ENCODE measurements at places on chromosomes 5 and 9.

- no peak for DNase-seq
These were observed 115.3 kb downstream of the UNC13B start for GRCh38 chr9:35277171-35277520.

DNA sequence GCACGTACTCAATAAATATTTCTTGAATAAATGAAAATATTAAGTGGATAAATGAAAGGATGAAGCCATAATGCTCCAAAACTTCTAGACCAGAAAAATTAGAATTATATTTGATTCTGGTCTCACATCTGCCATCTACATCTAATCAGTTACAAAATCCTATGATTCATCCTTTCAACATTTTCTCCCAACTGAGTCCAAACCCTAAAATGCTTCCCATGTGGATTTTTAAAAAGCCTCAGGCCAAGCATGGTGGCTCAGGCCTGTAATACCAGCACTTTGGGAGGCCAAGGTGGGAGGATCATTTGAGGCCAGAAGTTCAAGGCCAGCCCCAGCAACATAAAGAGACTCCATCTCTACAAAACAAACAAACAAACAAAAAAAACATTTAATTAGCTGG is 31.6 kb upstream of the FST start:
- no peak for DNase-seq

- no peak for DNase-seq
These were observed 7.8 kb upstream of the DNAJC18 start for GRCh38 chr5:139446956-139447779.

DNA sequence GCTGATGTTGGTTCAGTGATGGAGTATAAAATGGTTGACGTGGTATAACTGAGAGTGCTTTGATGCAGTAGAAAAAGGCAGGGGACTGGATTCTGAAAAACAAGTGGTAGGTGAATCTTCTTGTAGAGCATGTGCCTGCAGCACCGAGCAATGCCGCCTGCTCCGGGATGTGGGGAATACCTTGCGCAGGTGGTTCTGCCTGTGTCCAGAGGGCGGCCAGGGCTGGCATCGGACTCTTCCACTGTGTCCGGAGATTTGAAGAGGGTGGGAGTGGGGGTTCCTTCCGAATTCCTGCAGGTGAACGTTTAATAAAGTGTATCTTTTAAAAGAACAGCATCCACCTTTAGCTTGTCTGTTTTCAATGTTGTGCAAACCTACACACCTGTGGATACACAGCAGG is 238.0 kb downstream of the FANCC start:
- DNase-seq = no peak

- DNase-seq = no peak
These were observed 64.2 kb upstream of the RANBP3L start for GRCh38 chr5:36365896-36366295.

DNA sequence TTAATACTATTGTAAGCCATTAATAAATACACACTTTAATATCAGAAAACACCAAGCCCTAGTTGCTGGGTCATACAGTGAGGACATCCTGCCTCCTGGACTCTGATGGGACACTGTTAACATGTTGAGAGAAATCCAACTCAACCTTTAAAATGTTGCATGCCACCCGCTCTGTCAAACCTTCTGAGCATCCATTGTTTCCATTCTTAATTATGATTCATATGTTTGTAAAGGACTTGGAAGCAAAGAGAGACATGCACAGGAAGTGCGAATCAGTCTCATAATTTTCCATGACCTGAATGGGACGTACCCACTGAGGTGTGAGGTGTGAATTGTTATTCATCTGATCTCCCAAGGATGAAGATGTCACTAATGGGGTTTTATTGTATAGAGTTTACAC is 186.4 kb downstream of the CAAP1 start:
- no peak for DNase-seq

GRCh38 chr9:95268681-95269080 is 48.8 kb downstream of the FANCC start:
- no peak for DNase-seq

DNA sequence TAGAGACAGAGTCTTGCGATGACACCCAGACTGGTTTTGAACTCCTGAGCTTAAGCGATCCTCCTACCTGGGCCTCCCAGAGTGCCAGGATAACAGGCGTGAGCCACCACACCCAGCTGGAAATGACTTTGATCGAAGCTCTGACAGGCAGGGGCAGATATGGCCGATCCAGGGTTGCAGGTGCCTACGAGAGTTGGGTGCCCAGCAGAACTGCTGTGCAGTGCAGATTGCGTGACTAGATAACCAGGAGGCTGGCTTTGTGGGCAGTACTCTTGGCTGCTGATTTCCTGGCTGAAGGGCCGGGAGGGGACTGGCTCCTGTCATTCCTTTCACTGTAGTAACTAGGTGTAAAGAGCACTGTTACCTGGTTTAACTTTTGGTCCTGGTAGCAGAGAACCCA is 11.8 kb downstream of the TBC1D13 start:
- DNase-seq = no peak

DNA sequence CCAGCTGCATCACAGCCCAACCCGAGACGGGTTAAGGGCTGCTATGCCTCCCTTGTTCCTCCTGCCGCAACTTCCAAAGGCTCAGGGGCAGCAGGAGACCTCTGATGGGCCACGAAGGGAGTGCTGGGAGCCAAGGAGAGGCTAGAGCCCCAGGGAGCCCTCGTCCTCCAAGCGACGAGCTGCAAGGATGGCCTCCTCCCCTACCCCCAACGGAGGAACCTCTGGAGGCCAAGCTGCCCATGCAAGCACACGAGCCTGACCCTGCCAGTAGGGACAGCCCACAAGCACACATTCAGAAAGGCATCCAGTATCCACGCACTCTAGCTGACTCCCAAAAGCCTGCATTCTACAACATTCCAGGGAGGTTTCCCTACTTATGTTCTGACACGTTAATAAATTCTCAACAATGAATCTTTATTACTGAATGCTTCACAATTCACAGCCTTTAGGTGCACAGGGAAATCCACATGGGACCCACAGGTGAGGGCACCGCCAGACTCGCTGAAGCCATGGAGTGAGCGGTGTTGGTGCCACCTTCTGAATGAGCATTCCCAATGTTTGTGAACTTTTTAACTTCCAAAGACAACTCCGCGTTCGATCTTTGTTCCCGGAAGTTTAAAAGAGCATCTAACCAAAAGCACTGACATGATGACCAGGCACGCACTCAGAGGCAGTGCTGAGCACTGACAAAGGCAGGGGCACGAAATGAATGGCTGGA is 28.7 kb downstream of the IPPK start:
- no peak for DNase-seq

DNA sequence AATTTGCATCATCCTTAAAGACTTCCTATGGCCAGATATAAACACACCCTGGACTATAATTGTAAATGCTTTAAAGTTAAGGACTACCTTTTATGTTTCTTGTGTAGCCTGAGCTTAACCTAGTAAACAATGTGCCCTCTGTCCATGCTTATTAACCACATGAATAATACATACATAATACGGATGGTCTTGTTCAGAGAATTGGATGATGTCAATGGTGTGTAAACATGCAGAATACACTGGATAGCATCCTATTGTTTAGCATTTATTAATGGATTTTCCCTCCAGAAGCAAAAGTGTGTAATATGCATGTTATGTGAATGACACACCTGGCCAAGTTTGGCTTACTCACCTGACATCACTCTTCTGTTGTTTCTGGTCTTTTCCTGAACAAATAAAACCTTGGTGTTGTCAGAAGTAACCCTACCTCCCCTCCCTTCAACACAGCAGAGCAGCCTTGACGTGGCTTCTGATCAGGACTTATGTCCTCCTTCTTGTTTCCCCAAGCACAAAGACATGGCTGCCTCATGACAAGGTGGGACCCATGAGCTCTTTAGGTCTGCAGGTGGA is 517.9 kb downstream of the MTRR start:
- no peak for DNase-seq

DNA sequence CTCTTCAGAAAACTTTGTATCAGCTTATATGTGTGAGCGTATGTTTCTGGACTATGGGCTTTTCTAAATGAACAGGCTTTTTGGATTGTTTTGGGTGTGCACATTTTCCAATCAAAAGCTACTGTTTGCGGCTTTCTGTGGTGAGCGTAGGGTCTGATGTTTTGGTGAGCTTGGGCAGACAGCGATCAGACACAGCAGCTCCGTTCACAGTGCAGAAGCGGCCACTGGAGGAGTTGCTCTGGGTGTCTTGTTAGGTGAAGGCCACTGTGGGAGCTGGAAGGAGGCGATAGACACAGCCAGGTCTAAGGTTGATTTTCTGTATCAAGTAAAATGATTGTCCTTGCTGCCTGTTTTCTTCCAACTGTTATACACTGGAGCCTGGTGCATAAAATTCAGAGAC is 11.1 kb downstream of the PRRC2B start:
- DNase-seq = no peak

- DNase-seq = no peak
These were observed 345.7 kb upstream of the SLC30A5 start for GRCh38 chr5:68748101-68748500.

DNA sequence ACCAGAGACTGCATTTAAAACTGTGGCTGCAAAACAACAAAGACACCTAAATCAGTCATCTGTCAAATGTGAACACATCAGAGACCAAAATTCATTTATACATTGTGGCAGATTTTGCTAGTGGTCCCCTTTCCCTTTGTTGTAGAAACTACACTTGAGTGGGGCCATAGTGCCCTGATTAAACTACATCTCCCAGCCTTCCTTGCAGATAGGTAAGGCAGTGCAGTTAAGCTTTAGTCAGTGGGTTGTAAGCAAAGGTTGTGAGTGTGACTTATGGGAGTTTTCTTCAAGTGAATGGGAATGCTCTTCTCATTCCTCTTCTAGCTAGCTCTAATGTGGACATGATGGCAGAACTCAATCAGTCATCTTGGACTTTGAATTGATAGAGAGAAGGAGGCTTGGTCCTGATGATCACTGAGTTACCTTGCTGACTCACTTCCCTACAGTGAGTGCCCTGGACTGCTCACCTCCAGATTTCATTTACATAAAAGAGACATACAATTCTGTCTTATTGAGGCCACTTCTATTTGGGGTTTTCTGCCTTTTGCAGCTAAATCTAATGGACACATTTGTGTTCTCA is 35.2 kb upstream of the SPARC start:
- no peak for DNase-seq

- no peak for DNase-seq
These were observed 61.6 kb upstream of the RPL26L1 start for GRCh38 chr5:172897481-172898217.

DNA sequence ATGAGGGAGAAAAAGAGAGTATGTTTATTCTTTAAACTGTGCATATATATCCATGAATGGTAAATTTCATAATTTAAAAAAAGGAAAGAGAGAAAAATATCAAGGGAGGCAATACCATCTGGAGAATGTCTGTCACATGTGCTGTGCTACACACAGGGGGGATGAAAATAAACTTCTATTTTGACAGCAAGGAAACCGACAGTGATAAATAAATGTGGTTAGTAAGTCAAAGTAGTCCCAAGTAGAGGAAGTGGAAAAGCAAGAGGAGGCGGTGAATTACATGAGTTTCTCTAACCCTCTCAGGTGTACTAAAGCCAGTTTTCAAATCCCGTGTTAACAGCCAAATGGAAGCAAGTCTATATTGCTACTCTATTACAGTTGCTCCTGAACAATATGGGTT is 83.3 kb downstream of the ICE1 start:
- DNase-seq = no peak

- no peak for DNase-seq
These were observed 56.2 kb downstream of the FOCAD start for GRCh38 chr9:20740304-20740703.

Data from NK-92 treated with Interleukin-12 subunit alpha and Interleukin-12 subunit beta, amount 100 ng/mL, for 24 hours (cell line).